Activated T-helper 17 cell treated with anti-CD3 and anti-CD28 coated beads, Interleukin-2, amount 50 U/mL, for 72 hours (primary cell): ENCODE measurements at places on chromosomes 2 and 18.
A peak's percentile ranks its signal among the peaks of the same experiment; 100 is the strongest.

DNA sequence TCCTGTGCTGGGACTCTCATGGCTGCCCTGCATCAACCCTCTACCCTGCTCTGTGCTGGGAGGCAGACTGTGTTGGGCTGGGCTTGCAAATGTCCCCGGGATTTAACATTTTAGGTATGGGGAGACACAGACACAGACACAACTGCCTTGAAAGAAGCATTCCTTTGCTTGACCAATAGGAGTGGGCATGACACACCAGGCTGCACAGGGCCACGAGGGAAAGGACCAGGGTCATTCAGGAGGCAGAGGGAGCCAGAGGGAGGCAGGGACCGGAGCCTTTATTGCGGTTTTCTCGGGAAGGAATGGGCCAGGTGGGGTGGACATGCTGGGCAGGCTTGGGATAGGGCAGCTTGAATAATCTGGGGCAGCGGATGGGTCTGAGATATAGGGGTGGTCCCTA lies 238.7 kb upstream of the COPS8 start:
- no peaks in the 10 kb centered on the region for H3K36me3 ChIP-seq
- H3K4me1 ChIP-seq, result no peaks in the 10 kb centered on the region
- no peak for ATAC-seq
- peaks cover 24% of the 10 kb centered on the region for H3K27me3 ChIP-seq
- no peak overlapping the region for H3K27ac ChIP-seq

DNA sequence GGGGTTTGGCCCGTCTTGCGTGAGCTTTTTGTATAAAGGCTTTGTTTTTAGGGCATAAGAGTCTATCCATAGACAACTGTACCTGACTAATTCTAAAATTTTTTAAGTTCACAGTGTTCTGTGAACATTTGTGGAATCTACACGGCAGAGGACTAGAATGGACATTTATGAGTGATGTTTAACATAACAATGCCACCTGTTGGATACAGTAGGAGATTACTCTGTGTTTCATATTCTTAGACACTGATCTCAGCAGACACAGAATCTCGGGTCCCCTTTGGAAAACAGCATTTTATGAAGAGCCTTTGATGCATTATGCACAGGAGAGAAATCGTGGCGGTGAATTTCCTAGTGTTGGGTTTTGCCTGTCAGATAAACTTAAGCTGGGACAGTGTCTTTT lies 752.2 kb downstream of the DPP10 start:
- no peaks in the 10 kb centered on the region for H3K36me3 ChIP-seq
- no peak for ATAC-seq
- no peak overlapping the region for H3K4me3 ChIP-seq
- H3K27me3 ChIP-seq, result no peaks in the 10 kb centered on the region

GRCh38 chr2:129831018-129831417 lies 148.4 kb upstream of the RAB6C start:
- no peaks in the 10 kb centered on the region for H3K4me1 ChIP-seq
- peaks cover 26% of the 10 kb centered on the region for H3K27me3 ChIP-seq

DNA sequence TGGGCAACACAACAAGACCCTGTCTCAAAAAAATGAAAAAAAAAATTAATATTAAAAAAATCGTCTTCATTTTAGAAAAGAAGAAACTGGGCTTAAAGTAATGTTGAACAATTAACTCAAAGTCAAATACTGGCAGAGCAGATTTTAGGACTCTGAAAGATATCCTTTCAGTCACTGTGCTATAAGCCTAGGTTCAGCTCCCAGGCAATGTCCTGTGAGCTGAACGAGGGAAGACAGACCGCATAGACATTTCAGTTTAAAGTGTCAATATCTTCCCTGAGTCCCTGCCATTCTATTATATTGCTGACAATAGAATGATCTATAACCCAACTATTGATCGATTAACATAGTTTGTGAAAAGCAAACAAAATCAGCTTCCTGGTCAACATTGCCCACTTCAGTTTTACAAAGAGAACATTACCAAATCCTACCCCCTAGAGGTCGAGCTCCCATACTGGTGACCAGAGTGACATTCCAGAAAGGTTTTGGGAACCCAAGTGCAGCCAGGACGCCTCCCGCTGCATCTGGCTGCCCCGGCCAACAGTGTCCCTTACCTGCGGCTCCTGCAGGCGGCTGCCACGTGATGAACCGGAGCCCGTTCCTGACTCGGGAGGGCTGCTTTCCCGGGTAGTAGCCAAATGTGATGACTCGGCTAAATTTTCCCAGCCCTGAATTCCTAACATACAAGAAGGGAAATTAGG lies 639 bp downstream of the MRO start:
- H3K27me3 ChIP-seq, result peaks cover 15% of the 10 kb centered on the region
- no peak for ATAC-seq
- H3K36me3 ChIP-seq, result no peaks in the 10 kb centered on the region
- no peak overlapping the region for H3K27ac ChIP-seq
- H3K4me1 ChIP-seq, result no peaks in the 10 kb centered on the region
- H3K4me3 ChIP-seq, result no peak overlapping the region

DNA sequence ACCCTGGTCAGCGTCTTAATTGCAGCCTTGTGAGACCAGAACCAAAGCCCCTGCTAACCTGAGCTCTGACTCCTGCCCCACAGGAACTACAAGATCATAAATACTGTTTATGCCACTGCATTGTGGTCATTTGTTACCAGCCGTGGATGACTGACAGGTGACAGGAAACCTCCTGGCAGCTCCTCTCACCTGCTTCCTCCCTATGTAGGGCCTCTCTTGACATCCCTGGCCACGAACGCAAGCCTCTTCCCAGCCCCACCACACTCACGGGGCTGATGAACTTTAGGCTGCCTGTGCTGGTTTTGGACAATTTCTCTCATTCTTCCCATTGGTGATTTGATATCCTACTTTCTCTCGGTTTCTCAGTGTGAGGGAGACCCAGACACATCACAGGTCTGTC lies 357.2 kb upstream of the MYT1L start:
- H3K4me3 ChIP-seq, result no peak overlapping the region
- peaks cover 15% of the 10 kb centered on the region for H3K27me3 ChIP-seq
- H3K4me1 ChIP-seq, result peaks cover 9% of the 10 kb centered on the region
- no peak overlapping the region for H3K27ac ChIP-seq
- ATAC-seq, result no peak

- no peaks in the 10 kb centered on the region for H3K4me1 ChIP-seq
- H3K36me3 ChIP-seq, result no peaks in the 10 kb centered on the region
- H3K27me3 ChIP-seq, result no peaks in the 10 kb centered on the region
- ATAC-seq, result no peak
- H3K4me3 ChIP-seq, result no peak overlapping the region
Observed at GRCh38 chr18:29418136-29418535, 1241.2 kb upstream of the CDH2 start.

GRCh38 chr2:9207641-9208311 lies 1.2 kb downstream of the ASAP2 start:
- no peak for ATAC-seq
- H3K4me1 ChIP-seq, result peaks cover 4% of the 10 kb centered on the region
- peak overlapping the region; percentile 29 for H3K4me3 ChIP-seq

GRCh38 chr2:45029215-45029614 lies 20.0 kb upstream of the SIX2 start:
- no peak overlapping the region for H3K27ac ChIP-seq
- H3K4me3 ChIP-seq, result no peak overlapping the region
- H3K4me1 ChIP-seq, result no peaks in the 10 kb centered on the region

DNA sequence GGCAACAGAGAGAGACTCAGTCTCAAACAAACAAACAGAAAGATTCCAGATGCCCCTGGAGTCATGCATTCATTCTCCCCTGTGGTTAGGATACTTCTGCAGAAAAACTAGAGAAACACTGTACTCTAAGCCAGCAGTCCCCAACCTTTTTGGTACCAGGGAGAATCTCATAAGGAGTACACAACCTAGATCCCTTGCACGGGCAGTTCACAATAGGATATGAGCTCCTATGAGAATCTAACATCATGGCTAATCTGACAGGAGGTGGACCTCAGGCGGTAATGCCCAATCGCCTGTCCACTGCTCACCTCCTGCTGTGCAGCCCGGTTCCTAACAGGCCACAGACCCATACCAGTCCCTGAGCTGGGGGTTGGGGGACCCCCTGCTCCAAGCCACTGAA lies 18.3 kb downstream of the PSME4 start:
- no peak overlapping the region for H3K27ac ChIP-seq
- peaks cover 4% of the 10 kb centered on the region for H3K4me1 ChIP-seq
- H3K27me3 ChIP-seq, result no peaks in the 10 kb centered on the region
- H3K4me3 ChIP-seq, result no peak overlapping the region
- H3K36me3 ChIP-seq, result peaks cover 25% of the 10 kb centered on the region

DNA sequence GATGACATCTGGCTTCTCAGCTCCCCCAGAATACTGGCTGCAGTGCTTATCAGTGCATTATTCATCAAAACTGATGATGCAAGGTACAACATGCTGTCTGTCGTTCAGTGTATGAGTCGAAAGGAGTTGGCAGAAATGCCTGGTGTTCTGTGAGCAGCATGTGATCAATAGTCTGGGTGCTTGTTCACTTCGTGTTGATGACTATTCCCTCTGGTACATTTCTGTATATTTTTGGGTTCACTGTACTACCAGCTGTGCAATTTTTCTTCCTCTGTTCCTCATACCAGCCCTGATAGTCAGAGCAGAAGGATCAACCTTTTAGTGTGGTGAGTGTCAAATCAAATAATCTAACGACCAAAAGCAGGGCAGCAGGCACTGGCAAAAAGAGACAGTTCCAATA lies 59.0 kb upstream of the KLHL14 start:
- H3K27ac ChIP-seq, result no peak overlapping the region
- no peaks in the 10 kb centered on the region for H3K4me1 ChIP-seq
- H3K36me3 ChIP-seq, result no peaks in the 10 kb centered on the region

- no peaks in the 10 kb centered on the region for H3K4me1 ChIP-seq
- no peak overlapping the region for H3K4me3 ChIP-seq
- no peak for ATAC-seq
Observed at GRCh38 chr18:58251416-58251815, 207.4 kb downstream of the NEDD4L start.

- H3K36me3 ChIP-seq, result no peaks in the 10 kb centered on the region
- peaks cover 48% of the 10 kb centered on the region for H3K4me1 ChIP-seq
- peak; percentile 92 for ATAC-seq
- peak overlapping the region; percentile 62 for H3K4me3 ChIP-seq
- no peaks in the 10 kb centered on the region for H3K27me3 ChIP-seq
- H3K27ac ChIP-seq, result peak overlapping the region; percentile 56
Observed at GRCh38 chr2:148658807-148659722, 14.5 kb downstream of the EPC2 start.

GRCh38 chr18:34809451-34810072 lies 99.5 kb downstream of the DTNA start:
- no peaks in the 10 kb centered on the region for H3K36me3 ChIP-seq
- no peaks in the 10 kb centered on the region for H3K27me3 ChIP-seq
- no peaks in the 10 kb centered on the region for H3K4me1 ChIP-seq
- no peak overlapping the region for H3K27ac ChIP-seq
- no peak overlapping the region for H3K4me3 ChIP-seq
- no peak for ATAC-seq

GRCh38 chr18:69397096-69397495 lies 3.6 kb upstream of the DOK6 start:
- peaks cover 6% of the 10 kb centered on the region for H3K4me1 ChIP-seq
- peaks cover 41% of the 10 kb centered on the region for H3K27me3 ChIP-seq
- H3K36me3 ChIP-seq, result no peaks in the 10 kb centered on the region
- ATAC-seq, result no peak
- no peak overlapping the region for H3K27ac ChIP-seq

DNA sequence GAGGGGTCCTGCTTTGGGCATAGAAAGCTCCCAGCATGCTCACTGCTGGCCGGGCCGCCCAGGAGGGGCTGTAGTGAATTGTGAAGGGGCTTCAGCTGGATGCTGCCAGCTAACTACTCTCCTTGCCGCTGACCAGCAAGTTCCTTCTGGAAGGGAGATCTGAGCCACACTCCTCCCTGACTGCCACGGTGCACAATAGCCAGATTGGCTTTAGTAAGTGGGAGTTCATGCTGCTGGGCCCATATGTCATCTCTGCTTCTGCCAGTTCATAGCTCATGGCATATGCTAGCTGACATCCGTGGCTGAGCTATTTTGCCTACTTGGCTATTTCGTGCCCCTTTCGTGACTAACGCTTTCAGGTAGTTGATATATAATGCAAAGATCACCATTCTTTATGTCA lies 51.6 kb upstream of the ROCK2 start:
- H3K36me3 ChIP-seq, result no peaks in the 10 kb centered on the region
- no peak for ATAC-seq
- no peak overlapping the region for H3K27ac ChIP-seq
- no peak overlapping the region for H3K4me3 ChIP-seq
- H3K27me3 ChIP-seq, result peaks cover 17% of the 10 kb centered on the region

DNA sequence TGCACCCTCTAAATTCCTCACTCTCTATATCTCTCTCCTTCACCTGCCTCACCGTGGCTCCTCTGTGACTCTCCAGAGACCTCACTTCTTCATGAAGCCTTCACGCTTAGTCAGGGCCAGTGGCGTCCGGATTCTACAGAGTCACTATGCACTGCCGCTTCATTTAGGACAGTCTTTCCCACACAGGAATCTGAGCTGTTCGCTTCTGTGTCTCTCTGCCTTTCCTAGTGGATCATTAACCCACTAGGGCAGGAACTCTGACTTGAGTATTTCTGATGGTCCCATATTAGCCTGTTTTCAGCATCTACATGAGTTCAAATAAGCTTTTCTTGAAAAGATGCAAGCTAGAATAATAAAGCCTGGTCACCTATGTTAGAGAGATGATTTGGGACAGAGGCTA lies 180.2 kb upstream of the DOK6 start:
- ATAC-seq, result no peak
- no peak overlapping the region for H3K4me3 ChIP-seq
- H3K27ac ChIP-seq, result no peak overlapping the region
- H3K4me1 ChIP-seq, result no peaks in the 10 kb centered on the region

- H3K27ac ChIP-seq, result peak overlapping the region; percentile 8
- peak overlapping the region; percentile 31 for H3K4me3 ChIP-seq
- H3K36me3 ChIP-seq, result peaks cover 5% of the 10 kb centered on the region
Observed at GRCh38 chr2:102435741-102436140, 12.8 kb downstream of the IL18RAP start.

DNA sequence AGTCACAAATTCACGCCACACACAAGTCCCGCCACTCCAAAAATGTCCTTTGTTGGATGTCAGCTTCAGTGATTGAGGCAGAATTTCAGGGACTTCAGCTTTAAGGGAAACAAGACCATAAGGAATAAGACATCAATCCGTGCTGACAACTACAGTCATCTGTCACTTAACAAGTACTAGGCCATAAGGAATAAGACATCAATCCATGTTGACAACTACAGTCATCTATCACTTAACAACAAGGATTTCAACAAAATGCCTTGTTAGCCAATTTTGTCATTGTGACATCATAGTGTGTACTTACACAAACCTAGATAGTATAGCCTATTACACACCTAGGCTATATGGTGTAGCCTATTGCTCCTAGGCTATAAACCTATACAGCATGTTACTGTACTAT lies 58.0 kb downstream of the ANTXR1 start:
- peaks cover 18% of the 10 kb centered on the region for H3K27me3 ChIP-seq
- ATAC-seq, result no peak
- no peak overlapping the region for H3K27ac ChIP-seq
- H3K36me3 ChIP-seq, result no peaks in the 10 kb centered on the region
- no peak overlapping the region for H3K4me3 ChIP-seq
